Stimulated activated CD8-positive, alpha-beta memory T cell treated with anti-CD3 and anti-CD28 coated beads, Interleukin-4, amount 100 ng/mL, for 4 hours (primary cell): ENCODE measurements at places on chromosomes 13 and 19.
A peak's percentile ranks its signal among the peaks of the same experiment; 100 is the strongest.

DNA sequence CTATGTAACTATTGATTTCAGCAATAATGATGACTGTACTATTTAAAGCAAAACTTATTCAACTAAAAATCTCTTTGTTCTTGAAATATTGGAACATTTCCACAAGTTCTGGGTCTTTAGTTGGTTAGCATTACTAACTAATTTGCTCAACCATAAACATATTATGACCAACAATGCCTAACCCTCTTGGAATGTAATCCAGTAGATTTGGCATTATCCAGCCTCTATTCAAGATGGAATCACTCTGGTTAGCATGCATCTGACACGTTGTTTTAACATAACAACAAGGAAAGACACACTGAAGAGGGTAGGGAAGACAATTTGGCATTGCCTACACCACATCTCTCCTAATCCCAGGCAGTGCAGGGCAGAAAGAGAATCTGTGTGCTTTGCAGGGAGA is 941.3 kb upstream of the PCDH20 start:
- DNase-seq: no peak

GRCh38 chr19:11581740-11582139 is 4.3 kb upstream of the ACP5 start:
- DNase-seq: no peak

GRCh38 chr19:3098141-3098514 is 4.0 kb downstream of the GNA11 start:
- DNase-seq: no peak

DNA sequence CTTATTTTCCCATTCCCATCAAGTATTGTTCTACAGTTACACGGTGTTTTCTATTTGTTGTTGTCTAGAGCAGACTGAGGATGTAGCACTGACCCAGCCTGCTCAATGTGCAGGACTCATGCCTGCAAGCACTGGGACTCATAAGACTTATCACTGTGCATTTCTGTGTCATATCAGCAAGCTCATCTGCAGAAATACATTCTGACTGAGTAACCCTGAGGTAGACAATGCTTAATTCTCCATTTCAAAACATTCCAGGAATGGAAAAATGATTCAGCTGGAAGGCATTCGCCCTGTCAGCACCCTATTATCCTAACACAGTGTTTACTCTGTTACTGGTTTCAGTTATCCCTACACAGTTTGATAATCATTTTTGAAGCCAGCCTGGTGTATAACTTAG is 2506.4 kb downstream of the PCDH9 start:
- no peak for DNase-seq

GRCh38 chr13:102141625-102142472 is 260.0 kb downstream of the FGF14 start:
- no peak for DNase-seq

GRCh38 chr13:97339019-97339987 is 94.7 kb upstream of the RAP2A start:
- DNase-seq: no peak

DNA sequence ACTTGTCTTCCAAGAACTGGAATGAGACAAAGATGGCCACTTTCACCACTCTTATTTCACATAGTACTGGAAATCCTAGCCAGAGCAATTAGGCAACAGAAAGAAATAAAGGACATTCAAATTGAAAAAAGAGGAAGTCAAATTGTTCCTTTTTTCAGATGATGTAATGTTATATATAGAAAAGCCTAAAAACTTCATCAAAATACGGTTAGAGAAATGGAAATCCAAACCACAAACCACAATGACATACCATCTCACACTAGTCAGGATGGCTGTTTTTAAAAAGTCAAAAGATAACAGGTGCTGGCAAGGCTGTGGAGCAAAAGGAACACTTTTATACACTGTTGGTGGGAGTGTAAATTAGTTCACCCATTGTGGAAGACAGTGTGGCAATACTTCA is 113.3 kb upstream of the SPRY2 start:
- DNase-seq: no peak

GRCh38 chr19:39253374-39254149 is 4.9 kb upstream of the IFNL4 start:
- no peak for DNase-seq

DNA sequence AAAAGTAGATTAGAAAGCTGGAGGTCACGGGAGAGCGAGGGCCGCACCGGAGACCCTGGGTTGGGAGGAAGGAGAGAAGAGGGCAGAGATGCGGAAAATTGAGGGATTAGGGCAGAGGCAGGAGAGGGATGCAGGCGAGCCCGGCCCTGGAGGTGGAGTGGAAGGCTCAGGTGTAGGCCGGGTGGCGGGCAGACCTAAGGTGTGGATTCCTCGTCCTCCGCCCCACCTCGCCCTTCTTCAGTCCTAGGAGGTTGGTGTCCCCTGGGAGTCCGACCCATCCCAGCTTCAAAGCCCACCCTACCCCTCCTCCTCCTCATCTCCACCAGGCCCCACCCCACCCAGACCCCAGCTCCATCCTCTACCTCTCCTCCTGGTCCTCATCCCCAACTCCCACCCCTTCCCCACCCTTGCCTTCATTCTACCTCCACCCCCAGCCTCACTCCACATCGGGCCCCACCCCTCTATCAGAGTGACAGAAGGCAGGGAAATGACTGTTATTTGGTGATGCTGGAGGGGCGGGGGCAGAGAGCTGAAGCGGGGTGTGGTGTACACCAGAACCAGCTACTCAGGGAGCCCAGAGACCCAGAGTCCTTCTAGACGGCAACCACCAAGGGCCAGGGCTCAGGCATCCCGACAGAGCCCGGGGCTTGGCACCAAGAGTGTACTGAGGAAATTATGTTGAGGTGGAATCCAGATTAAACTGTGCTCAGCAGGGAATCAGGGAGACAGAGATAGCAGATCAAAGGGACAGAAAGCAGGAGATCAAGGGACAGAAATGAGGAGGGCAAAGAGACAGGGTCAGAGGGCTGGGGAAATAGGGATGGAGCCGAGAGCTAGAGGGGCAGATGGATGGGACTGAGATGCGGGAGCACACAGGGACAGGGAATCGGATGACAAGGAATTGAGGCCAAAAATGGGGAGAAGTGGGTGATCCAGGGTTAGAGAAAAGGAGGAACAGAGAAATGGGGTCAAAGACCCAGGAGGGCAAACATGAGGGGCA is 6.4 kb downstream of the ERFL start:
- DNase-seq: no peak

GRCh38 chr19:37986048-37986750 is 79.2 kb downstream of the SIPA1L3 start:
- DNase-seq: no peak

DNA sequence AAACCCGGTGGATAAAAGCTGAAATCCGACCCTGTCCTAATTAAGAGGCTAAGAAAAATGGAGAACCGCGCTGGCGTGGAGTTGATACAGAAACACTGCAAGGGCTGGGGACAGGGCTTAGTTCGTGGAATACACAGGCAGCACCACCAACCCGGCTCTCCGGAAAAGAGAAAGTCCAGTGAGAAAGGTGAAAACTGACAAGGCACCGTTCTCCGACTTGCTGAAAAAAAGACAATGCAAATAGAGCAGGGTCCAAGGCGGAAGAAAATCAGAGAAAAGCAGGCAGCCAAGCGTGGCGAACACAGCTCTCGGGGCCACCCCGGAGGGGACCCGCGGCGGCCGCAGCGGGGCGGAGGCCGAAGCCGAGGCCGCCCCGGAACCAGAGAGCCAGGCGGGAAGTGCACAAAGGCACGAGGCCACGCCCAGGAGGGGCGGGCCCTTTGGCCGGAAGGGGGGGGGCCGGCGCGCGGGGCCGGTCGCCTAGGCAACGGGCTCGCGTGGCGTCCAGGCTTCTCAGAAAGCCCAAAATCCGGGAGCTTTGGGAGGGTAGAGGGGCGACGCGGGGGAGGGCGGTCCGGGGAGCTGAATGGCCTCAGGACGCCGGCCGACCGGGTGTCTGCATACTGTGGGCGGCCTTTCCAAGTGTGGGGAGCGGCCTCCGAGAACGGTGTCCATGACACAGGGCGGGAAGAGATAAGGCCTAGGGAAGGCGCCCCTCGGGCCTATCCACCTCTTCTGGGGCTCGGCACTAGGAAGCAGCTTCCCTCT is 1.2 kb upstream of the ING1 start:
- DNase-seq: peak; percentile 80

DNA sequence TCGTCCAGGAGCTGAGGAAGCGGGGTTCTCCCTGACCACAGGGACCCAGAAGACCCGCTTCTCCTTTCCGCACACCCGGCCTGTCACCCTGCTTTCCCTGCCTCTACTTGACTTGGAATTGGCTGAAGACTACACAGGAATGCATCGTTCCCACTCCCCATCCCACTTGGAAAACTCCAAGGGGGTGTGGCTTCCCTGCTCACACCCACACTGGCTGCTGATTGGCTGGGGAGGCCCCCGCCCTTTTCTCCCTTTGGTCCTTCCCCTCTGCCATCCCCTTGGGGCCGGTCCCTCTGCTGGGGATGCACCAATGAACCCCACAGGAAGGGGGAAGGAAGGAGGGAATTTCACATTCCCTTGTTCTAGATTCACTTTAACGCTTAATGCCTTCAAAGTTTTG is 18.9 kb downstream of the VASP start:
- no peak for DNase-seq

- no peak for DNase-seq
Observed at GRCh38 chr13:110403315-110403714, 96.2 kb downstream of the COL4A2 start.

GRCh38 chr13:97484301-97484700 is 50.3 kb downstream of the RAP2A start:
- DNase-seq: no peak

DNA sequence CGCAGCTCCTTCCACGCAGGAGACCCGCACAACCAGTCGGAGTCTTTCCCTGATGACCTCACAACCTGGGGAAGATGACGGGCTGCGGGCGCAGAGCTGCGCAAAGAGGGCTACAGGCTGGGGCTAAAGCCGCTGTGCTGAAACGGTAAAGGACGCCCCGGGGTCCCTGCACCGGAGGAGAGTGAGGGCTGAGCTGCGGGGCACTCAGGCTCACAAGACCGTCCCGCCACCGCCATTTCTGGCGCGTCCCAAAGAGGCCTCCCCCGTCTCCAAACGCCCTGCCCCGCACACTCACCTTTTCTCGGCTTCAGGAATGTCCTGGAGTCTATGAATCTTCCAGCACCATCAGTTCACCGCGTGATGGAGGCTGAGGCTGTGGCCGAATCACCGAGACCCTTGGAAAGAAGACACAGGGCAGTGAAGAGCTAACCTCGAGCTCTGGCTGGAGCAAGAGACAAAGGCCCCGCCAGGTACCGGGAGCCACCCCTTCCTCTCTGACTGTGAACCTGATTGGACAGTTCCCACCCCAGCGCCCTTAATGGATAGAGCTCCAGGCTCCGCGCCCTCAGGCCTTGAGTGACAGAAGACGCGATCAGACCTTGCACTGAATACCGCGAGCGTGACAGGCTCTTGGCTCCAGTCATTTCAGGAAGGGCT is 41.8 kb upstream of the ZNF429 start:
- DNase-seq: no peak

DNA sequence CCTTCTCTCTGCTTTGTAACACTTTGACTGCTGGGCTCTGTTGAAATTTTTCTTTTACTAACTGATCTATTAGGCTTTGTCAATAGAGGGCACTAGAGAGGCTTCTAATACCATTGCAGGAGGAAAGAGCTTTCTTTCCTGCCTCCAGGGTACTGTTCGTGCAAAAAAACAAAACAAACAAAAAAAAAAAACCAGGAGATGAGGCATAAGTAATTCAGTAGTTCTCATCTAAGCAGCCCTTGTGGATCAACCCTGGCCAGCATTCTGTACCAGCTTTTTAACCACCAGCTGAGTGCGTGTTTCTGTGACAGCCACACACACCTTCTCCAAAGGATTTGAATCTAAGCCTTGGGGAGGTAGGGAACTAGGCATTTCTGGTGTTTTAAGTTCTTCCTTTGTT is 1707.6 kb upstream of the SLC10A2 start:
- no peak for DNase-seq

DNA sequence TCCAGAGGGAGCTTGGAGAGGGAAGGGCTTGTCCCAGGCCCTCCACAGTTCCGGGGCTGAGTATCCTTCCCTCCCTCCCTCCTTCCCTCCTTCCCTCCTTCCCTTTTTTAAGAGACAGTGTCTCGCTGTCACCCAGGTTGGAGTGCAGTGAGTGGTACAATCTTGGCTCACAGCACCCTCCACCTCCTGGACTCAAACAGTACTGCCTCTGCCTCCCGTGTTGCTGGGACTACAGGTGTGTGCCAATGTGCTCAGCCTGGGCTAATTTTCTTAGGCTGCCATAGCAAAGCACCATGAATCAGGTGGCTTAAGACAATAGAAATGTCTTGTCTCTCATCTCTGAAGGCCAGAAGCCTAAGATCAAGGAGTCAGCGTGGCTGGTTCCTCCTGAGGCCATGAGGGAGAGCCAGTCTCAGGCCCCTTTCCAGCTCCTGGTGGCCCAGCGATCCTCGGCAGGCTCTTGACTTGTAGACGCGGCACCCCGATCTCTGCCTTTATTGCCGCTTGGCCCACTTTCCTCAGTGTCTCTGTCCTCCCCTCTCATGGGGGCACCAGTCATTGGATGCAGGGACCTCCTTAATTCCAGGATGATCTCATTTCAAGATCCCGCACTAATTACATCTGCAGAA is 47.5 kb downstream of the CRTC1 start:
- no peak for DNase-seq

- no peak for DNase-seq
Observed at GRCh38 chr13:59337070-59337469, 826.7 kb downstream of the DIAPH3 start.

DNA sequence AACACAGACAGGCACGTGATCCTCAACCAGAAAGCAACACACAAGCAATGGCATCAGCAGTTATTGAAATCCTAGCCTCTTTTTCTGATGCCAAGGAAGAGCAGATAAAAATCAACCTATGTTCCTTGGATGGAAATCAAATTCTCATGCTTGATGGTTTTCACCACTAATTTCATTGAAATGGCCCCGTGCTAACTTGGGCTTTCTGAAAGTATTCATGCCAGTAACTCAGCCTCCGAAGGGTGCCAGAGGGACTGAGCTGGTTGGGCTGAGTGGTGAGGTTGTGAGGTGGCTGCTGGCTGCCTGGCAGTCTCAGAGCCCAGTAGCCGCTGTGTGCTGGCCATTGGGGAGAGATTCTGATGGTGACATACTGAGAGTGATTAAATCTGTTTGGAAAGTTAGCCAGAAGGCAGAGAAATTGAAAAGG is 309.3 kb downstream of the DCT start:
- no peak for DNase-seq

DNA sequence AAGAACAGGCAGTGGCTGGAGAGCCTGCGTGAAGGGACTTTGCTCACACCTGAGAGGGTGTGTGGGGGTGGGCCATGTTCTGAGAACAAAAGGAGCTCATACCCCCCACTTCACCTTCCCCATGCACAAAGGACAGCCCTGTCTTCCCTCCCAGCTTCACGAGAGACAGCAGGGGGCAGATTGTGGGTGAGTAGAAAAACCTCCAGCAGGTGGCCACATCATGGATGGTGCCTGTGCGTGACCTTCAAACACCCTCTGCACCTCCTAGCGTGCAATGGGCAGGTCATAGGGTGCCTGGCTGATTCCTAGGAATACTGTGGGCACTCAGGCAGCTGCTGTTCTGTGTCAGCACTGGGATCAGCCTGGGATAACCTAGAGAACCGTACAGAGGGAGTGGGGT is 36.3 kb upstream of the PSG9 start:
- DNase-seq: no peak

DNA sequence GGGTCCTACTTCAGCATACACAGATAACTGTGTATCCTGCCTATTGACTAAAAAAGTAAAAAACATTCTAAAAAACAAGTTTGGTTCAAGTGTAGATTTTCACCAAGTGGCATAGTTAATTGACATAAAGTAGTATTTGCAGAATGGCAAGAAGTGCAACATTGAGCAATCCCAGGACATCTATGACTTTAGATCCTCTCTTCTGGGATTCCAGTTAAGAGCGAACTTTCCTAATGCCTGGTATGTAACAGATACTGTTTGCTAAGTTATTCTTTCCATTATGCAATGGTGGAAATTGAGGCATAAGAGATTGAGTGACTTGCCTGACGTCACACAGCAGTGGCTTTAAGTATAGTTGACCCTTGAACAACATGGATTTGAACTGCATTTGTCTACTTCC is 96.1 kb downstream of the ZMYM2 start:
- no peak for DNase-seq
